ENCODE measurements at places on chromosomes 13 and 19. TPM values are rescaled to one million over a fixed set of nuclear protein-coding genes. Genes with fewer than 3 reads are reported as not detected.

The ZNF550 gene
- total RNA-seq = 9.9 TPM

The MYO9B gene
- total RNA-seq = 35.6 TPM

The IRGC gene
- total RNA-seq = not detected

DNA sequence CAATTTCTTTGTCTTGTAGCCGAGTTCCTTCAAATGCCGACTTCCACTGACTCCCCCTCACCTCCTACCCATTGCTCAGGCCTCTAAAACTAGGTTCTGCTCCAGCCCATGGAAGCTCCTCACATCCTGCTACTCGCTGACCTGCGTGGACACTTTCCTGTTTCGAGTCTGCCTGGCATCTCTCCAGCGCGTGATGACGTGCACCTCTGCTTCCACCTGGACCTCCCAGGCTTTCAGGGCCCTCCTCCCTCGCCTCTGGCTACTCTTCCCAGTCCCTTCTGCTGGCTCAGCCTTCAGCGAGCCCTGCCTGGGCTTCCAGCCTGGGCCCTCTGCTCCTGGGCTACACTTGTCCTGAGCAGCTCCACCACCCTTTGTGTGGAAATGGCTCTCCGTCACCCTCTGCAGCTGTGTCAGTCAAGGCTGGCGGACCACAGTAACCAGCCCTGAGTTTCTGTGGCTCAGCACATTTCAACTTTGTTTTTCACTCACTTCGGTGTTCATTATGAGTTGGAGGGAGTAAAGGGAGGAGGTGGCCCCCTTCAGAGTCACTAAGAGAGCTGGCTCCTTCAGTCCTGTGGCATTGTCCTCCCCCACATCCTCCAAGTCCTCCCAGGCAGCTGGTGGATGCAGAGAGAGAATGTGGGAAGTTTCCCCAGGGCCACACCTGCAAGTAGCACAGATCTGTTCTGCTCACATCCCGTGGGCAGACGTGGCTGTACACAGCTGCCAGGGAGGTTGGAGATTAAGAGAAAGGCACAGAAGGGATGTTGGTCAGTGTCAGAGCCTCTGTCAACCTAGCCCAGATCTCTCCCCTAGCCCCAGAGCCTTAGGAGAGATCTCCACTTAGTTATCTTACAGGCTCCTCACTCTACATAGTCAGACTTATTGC lies 49.4 kb downstream of the SERP2 start:
- DNase-seq = peak; percentile 75

DNA sequence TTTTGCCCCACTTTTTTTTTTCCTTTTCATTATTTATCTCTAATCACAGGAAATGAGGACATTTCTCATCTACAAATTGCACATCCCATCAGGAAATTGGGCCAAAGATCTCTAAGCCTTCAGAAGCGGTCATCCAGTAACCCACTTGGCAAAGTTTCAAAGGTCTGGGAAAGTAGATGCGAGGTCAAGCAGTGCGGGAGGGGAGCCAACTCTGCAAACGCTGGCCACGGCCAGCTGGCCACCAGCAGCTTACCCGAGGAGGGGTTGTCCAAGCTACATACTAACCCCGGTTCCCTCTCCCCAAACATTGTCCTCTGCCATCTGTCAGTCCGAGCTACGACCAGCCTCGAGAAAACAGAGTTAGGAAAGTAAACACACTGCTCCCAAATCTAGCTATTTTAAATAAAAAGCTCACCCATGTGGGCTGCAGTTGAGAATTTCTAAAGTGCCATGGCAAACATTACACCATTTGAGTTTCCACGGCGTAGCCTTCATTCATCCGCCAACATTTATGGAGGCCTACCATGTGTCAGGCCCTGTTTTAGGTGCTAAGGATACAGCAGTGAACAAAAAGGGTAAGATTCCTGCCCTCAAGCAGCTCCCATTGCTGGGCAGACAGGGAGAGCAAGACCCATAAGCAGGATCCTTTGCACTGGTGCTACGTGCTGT lies 11.5 kb downstream of the FFAR2 start:
- no peak for DNase-seq

GRCh38 chr19:4455719-4456475 lies 1.7 kb downstream of the UBXN6 start:
- DNase-seq = no peak

DNA sequence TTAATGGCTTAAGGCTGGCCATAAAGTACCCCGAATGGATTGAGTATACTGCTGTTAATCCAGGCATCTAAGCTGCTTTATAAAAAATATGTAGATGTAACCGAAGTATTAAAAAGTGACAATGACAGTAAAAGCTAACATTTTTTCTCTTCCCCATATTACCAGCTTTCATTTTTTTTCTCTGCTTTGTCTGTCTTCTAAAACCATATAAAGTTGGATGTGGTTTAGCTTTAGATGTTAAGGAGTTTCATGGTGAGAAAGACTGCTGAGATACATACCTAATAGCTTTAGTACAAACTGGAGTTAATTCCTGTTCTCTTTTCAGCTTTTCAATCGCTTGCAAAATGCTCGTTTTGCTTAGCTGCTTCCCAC lies 838 bp downstream of the AKAP11 start:
- DNase-seq = no peak

GRCh38 chr13:33633701-33634545 lies 184.0 kb upstream of the RFC3 start:
- DNase-seq = no peak

GRCh38 chr19:55930996-55931515 lies 1.1 kb downstream of the NLRP13 start:
- no peak for DNase-seq
